Motor neuron (in vitro differentiated cells): ENCODE measurements at places on chromosomes 13 and 19.

DNA sequence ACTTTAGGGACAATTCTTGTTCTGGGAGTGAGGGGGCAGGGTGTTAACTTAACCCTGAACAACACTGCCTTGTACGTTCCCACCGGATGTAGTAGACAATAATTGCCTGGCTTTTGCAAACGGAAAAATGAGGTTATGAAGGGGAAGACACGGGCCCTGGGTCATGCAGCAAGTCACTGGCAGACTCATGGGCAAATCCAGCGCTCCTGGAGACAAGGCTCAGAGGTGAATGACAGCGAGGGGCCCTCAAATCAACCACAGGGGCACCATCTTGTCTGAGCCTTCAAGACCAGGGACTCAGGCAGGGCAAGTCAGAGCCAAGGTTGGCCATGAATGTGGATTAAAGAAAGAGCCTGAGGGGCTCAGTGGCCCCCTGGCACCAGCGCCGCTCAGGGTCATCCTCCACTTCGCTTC is 2.8 kb downstream of the RASA3 start:
- ATAC-seq: no peak

GRCh38 chr13:110233181-110233950 is 73.6 kb downstream of the COL4A1 start:
- no peak for ATAC-seq

- ATAC-seq: peak; percentile 18
Measured at GRCh38 chr13:113672002-113672651, 5.1 kb downstream of the GRK1 start.

DNA sequence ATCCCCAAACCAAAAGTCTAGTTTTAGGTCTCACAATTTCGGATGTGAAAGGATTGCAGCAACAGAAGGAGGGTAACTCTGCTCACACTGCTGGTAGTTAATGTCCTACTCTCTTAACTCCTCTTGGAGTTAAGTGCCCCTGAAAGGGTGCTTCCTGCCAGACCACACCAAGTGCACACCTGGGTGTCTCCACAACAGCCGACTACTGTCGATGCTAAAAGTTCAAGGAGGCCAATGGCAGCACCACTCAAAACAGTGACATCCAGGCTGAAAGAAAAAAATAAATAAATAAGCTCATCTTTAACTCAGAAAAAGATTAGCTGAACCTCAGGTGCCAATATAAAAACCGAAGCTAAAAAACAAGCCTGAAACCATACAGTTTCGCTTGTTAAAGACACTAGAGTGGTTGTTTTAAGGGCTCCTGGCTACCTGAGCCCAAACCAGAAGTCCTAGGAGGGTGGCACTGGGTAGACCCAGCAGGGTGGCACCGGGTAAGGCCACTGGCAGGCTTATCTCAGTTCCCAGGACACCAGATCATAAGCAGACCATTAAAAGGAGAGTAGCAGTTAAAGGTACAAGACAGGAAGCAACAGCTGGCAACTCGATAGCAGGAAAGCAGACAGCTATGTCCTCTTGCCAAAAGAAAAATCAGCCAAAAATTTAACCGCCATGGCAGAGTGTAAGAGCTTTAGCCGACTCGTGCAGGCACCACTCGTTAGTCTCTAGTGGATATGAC is 39.3 kb downstream of the BRD4 start:
- ATAC-seq: no peak

GRCh38 chr13:95137096-95137495 is 164.2 kb downstream of the ABCC4 start:
- no peak for ATAC-seq

DNA sequence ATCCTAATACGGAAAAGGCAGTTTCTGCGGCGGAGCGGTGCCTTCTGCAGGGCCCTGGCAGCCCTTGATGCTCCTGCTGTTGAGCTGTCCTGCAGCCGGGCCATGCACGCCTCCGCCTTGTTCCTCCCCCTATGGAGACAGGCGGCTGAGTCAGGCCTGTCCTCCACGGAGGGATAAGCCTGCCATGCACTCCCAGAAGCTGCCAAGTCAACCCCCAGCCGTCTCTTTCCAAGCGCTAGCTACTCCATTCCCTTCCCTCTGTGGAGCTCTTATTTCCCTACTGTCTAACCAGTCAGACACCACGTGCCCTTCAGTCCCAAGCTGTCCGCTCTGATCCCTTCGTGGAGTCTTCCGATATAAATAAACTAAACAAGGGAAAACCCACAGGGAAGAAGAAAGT is 197.0 kb downstream of the COL4A1 start:
- peak; percentile 60 for ATAC-seq

DNA sequence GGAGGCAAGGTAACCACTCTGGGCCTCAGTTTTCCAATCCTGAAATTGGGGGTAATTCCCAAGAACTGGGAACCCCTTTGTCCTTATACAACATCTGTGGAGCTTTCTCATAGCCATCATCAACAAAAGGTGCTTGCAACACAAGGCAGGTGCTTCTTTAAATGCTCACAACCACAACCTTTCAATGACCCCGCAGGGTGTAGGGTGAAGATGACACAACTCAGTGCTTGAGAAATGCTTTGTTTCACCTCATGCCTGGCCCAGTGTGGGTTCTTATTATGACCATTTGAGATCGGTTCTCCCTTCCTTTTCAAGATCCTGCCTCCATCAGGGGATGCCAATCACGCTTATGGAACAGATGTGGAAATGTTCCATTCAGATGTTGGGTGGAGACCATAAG is 8.4 kb downstream of the WIZ start:
- ATAC-seq: no peak

DNA sequence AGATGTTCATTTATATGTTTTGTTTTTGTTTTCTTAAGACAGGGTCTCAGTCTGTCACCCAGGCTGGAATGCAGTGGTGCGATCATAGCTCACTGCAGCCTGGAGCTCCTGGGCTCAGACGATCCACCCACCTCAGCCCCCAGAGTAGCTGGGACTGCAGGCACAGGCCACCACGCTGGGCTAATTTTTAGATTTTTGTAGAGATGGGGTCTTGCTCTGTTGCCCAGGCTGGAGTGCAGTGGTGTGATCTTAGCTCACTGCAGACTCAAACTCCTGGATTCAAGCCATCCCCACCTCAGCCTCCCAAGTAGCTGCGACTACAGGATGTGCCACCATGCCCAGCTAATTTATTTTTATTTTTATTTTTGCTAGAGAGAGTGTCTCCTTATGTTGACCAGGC is 45.7 kb downstream of the NFIC start:
- no peak for ATAC-seq

GRCh38 chr19:1468821-1469254 is 10.2 kb downstream of the C19orf25 start:
- ATAC-seq: no peak

GRCh38 chr13:50898338-50898737 is 11.3 kb upstream of the RNASEH2B start:
- ATAC-seq: no peak

DNA sequence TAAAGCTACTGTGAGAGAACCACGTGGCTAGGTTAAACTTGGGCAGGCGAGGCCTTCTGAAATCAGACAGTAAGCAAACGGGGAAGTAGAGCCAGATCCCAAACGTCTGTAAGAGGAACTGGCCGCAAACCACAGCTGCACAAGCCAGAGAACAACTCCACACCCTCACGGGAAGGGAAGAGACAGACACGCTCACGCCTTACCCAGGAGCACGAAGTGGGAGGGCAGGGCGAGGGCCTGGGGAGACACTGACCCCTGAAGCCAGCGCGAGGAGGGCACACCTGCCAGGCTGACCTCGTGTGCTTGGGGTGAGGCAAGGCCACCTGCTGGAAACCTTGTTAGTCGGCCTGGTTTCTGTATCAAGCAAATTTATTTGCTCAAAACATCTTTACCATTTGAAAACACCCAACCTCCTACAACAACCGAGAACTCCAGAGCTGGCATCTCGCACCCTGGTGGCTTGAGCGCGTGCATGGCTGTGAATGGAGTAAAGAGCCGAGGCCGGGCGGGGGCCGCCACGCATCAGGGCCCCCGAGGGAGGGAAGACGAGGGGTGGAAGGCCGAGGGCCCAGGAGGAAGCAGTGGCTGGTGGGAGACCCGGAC is 7.3 kb downstream of the POLR2E start:
- ATAC-seq: no peak

GRCh38 chr13:96898646-96899254 is 95.5 kb downstream of the OXGR1 start:
- ATAC-seq: peak; percentile 49

DNA sequence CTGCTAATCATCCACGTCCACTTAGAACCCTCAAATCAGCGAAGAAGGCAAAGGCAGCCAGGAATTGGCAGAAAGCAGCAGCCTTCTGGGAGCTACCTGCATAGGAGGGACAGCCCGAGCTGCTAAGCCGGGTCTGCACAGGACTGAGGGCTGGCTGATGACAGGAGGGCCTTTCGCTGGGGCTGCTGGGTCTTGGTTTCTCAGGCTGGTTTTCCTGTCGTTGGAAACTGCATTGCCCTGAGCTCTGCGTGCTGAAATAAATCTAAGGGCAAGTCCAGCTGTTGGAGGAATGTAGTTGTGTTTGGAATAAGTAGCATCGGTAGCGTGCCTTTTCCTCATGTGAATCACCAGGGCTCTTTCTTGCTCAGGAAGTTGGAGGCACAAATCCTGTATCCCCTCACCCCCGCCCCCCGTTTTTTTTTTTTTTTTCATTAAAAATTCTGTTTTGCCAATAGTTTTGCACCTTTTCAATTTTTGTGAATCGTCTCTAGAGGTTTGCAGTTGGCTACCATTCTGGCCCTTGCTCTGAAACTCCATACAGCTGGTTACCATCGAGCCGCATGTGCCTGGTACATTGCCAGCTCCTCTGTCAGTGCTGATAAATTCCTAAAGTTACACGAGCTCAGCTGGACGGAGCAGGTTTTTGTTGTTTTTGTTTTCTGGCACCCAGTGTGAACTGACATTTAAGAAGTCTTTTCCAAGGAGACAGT is 193.9 kb upstream of the RNF113B start:
- ATAC-seq: no peak

- no peak for ATAC-seq
Measured at GRCh38 chr13:75352641-75353327, 129.2 kb downstream of the TBC1D4 start.

GRCh38 chr19:40717880-40718773 is 1.2 kb downstream of the ITPKC start:
- ATAC-seq: no peak

DNA sequence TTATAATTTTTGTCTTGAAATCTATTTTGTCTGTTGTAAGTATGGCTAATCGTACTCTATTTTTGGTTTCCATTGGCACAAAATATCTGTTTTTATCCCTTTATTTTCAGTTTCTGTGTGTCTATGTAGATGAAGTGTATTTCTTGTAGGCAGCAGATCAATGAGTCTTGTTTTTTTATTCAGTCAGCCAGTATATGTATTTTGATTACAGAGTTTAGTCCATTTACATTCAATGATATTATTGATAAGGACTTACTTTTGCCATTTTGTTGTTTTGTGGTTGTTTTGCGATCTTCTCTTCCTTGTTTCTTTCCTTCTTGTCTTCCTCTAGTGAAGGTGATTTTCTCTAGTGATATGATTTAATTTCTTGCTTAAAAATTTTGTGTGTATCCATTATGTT is 336.3 kb upstream of the SPRY2 start:
- no peak for ATAC-seq

DNA sequence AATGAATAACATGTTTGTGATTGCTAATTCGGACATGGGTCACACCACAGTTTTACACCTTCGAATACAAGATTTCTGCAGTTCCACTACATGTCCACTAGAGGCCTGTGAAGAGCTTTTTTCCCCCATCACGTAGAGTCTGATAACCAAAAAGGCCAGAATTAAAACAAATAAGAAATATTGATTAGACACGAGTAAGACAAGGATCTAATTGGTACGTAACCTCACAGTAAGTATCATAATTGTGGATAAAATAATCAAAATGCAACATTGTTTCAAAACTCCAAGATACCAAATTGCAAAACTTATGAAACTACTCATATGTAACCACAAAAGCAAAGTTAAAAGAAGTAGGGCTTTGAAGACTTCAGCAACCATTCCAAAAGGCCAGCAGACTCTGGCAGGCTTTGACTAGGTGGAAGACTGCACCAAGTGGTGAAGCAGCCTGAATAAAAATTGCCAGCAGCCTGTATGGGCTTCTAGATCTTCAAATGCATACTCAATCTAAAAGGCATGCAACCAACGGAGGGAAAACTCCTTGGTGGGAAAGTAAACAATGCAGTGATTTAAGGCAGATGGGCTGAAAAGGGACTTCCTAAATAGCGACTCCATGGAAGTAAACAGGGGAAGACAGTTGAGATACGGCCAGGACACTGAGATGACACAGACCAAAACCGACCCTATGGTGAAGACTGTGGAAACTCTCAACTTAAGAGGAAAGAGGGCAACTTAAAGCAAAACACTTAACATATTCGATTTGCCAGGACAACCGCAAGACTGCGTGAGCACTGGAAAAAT is 56.7 kb downstream of the STARD13 start:
- ATAC-seq: peak; percentile 47

GRCh38 chr19:11261971-11262839 is at the start of gene DOCK6:
TSS of gene DOCK6 (minus strand) at chr19:11262524. CDS start at chr19:11262440, 84 bp downstream.
- ATAC-seq: peak; percentile 59

DNA sequence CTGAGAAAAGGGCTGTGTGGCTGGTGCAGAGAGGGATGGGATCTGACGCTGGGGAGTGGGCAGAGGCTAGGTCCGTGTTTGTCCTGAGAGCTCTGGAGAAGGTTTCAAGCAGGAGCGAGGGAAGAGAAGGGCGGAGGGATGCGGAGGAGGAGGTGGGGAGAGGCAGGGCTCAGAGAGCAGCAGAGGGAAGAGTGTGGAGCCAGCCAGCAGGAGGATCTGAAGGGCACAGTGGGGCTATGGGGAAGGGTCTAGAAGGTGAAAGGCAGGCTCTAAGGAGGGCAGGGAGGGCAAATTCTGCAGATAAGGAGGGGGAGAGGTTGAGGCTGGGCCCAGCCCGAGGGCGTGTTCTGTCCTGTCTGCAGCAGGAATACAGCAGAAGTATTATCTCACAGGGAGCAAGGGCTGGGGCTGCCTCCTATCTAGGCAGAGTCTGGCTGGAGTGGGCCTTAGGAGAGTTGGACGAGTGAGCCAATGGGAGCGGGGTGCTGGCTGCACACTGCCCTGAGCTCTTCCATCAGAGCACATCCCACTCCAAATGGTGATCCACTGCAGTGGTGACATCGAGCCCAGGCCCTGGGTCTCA is 6.1 kb downstream of the AP2A1 start:
- ATAC-seq: no peak

GRCh38 chr13:28890712-28891111 is 70.6 kb downstream of the MTUS2 start:
- peak; percentile 18 for ATAC-seq

GRCh38 chr13:77429320-77430142 is 102.6 kb upstream of the MYCBP2 start:
- no peak for ATAC-seq

- no peak for ATAC-seq
Measured at GRCh38 chr13:73664851-73665250, 469.4 kb downstream of the KLF12 start.

- ATAC-seq: no peak
Measured at GRCh38 chr19:47362321-47362720, 13.2 kb downstream of the DHX34 start.

DNA sequence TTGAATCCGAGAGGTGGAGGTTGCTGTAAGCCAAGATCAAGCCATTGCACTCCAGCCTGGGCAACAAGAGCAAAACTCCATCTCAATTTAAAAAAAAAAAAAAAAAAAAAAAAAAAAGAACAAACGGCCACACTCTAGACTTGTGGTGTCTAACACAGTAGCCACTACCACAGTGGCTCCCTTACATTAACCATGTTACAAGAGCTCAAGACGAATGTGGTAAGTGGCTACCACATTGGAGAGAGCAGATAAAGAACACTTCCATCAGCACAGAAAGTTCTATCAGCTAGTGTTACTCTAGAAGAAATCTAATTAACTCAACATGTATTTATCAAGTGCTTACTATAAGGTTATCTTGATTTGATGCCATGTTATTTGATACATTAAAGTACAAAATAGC is 11.5 kb downstream of the XPO4 start:
- ATAC-seq: no peak

GRCh38 chr19:22052644-22053013 is 345 bp downstream of the ZNF257 start:
- ATAC-seq: no peak
